ENCODE measurements at places on chromosomes 7 and 10.

DNA sequence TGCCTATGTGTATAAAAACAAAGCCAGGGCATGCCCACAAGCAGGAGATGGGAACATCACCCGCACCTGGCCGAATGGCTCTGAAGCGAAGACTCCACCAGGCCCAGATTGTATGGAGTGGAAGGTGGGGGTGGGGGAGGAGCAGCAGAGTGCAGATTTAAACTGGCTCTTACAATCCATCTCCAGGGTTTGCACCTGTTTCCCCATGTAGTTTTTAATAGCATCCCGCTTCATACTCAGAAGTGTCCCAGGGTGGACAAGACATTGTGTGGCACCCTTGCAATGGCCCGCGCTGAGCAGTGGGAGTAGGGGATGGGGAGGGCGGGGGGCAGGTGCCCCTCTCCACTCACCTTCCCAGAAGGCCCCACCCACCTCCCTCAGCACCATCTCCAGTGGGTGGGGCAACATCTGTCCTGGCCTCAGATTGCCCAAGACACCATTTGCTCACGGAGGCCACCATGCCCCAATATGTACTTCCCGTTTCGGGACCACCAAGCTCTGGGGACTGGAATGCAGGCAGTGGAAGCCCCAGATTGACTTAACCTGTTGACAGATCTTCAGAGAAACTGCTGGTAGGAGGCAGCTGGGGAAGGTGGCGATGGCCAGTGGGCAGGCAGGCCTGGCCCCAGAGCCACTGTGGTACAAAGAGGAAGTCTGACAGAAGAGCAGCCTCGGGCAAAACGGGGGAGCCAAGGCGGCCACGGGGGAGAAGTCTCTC lies 23.0 kb downstream of the VSIR start:
- no peak for DNase-seq

DNA sequence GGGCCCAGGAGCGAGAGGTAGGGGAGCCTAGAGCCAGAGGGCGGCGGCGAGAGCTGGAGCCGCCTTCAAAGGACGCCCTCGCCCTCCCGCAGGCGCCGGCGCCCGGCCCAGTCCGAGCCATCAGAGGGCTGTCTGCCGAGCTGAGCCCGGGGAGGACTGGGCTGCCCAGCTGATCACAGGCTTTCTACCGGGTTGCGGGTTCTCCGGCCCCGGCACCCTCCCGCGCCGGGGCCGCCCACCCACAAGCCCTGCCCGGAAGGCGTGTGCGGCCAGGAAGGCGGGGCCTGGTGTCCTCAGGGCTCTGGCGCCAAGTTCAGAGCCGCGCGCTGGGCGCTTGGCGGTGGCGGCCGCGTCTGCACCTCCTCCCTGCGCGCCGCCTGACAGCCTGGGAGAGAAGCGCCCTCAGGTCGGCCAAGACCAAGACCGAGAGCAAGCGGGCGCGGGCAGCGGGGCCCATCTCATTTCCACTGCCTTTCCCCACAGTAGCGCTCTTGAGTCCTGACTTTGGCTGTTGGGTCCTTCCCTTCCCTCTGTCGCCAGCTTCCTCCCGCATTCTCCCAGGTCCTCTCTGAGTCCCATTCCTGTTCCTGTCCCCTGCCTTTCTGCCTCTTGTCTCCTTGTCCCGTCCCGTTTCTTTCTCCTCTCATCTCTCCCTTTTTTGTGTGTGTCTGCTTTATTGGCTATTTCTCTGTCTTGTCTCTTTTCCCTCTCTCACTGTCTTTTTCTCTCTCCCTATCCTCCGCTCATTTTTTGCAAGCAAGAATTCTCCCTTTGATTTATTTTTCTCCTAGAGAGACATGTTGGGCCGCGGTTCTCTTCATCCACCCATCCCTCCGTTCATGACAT lies 60.6 kb upstream of the MSMB start:
- DNase-seq = no peak

DNA sequence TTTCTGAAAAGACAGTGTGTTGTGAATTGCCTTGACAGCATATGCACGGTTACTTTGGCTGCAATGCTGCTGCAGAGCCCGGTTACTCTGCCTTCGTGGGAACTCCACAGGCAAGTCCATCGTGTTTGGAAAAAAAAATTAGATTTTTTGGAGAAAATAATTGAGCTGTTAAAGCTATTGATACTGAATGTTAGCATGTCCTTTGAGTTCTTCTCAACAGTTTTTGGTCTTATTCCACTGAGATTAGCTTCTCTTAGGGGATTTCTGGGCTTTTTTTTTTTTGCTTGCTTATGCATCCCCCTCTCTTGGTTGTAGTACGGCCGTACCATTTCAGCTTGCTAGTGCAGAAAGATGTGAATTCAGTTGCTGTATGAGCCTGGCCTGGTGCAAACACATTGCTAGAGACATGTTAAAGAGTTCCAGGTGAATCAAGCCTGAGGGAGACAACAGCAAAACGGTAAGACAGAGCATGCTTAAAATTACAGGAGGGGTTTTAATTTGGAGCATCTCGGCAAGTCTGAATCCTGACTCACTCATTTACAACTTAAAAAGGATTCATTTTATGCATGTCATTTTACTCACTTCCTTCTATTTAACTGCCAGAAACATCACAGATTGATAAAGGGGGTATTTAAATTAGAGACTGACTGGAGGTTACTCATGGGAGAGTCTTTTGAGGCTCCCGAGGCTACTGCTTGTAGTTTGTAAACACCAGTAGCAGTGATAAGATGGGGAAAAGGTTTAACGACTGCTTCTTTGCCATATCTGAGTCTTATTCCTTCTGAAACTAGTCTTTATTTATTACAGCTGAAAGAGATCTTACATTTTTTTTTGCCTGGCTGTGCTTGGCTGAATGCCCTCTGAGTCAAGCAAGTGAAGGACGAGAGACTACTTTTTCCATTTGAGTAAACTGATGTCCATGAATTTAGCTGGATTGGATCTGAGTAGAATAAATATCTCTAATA lies 113.7 kb downstream of the CDK14 start:
- no peak for DNase-seq

DNA sequence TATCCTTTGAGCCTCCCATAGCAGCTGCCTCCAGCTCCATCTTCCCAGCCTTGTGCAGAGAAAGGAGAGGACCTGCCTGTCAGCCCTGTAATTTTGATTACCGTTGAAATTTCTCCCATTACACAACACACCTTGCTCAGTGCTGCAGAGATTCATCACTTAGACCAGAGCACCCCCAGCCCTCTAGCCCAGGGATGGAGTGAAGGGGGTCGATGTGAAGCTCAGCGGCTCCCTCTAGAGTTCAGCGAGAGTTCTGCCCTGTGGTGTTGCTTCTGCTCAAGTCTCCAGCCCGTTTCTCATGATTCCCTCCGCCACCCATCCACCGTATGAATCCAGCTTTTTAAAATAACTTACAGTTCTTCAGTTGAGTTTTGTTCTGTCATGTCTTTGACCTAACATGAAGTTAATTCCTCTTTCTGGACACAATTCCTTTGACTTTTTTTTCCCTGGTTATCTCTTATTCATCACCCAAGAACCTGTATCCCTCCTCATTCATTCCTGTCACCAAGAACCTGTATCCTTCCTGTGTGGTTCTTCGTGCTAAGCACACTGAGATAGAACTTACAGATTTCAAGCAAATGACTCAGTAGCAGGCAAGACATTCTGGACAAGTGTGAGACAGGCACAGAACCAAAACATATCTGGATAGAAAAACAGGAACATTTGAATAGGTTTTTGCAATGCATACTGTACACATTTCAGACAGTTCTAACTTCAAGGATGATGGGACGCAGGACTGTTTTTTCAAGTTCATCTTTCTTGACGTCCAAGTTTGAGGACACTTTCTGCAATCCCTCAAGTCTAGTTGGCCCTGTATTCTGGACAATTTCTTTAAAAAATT lies 35.0 kb upstream of the ZNF32 start:
- no peak for DNase-seq

GRCh38 chr10:93991596-93992284 lies 2.0 kb upstream of the PLCE1 start:
- no peak for DNase-seq

GRCh38 chr7:98204670-98205069 lies 6.6 kb upstream of the BHLHA15 start:
- DNase-seq = no peak

DNA sequence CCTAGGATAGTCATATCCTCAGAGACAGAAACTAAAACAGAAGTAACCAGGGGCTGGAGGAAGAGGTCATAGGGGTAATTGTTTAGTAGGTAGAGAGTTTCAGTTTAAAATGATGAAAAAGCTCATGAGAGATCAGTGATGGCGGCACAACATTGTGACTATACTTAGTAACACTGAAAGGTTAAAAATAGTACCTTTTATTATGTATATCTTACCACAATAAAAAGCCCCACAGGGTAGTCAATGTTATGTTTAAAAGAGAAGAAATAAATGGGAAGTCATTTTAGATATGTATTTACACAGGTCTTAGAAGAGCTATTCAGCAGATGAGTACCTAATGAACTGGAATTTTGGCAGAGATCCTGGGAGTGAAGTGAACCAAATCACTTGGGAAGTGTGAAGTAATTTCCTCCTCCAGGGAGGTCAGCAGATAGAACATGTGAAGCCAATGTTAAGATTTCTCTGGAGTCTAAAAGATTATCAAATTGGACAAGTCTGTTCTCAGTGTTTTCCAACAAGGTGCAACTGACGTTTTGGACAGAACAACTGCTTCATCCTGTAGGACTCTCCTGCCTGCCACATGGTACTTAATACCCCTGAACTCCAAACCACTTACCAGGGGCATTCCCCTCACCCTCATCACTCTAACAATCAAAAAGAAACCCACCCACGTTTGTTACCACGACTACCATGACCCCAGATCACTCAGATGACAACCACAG lies 6.4 kb downstream of the CDCA7L start:
- no peak for DNase-seq

DNA sequence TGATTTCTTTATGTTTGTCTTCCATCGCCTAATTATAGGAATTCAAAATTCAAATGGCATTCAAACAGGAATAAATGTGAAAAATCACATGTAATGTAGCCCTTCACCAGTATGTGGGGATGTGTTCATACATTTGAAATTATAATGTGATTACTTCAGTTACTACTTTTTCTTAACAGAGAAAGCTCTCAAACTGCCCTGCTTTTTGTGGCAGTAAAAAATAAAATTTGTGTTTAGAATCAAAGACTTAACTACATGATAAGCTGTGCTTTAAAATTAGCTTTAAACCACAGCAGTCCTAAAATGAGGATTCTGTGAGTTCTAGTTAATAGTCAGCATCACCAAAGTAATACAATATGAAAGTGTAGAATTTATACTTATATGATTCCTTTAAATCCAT lies 7.8 kb upstream of the HERC4 start:
- DNase-seq = no peak

- DNase-seq = no peak
Measured at GRCh38 chr7:36777062-36777461, 52.8 kb upstream of the AOAH start.

GRCh38 chr7:86664486-86664885 lies 20.8 kb downstream of the GRM3 start:
- DNase-seq = no peak

DNA sequence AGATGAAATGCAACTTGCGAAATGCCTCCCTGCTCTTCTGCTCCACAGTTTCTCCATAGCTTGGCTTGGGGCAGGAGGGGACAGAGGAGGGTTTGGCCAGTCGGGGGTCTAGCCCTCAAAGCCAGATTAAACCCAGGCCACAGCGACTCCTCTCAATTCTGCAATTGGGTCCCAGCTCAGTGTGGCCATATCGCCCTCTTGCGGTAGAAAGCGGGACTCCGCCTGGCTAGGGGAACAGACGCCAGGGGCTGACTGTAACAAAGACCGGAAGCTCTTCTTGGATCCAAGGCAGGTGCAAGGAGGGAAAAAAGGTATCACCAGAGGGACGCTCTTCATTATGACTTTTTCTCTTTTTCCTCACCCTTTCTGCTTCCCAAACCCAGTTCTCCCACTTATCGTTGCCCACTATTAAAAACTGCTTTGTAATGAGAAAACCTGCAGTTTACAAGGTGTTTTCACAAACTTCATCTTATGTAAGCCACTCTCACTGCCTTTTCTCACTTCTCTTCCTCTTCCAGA lies 36.6 kb upstream of the TNPO3 start:
- DNase-seq = peak; percentile 73

DNA sequence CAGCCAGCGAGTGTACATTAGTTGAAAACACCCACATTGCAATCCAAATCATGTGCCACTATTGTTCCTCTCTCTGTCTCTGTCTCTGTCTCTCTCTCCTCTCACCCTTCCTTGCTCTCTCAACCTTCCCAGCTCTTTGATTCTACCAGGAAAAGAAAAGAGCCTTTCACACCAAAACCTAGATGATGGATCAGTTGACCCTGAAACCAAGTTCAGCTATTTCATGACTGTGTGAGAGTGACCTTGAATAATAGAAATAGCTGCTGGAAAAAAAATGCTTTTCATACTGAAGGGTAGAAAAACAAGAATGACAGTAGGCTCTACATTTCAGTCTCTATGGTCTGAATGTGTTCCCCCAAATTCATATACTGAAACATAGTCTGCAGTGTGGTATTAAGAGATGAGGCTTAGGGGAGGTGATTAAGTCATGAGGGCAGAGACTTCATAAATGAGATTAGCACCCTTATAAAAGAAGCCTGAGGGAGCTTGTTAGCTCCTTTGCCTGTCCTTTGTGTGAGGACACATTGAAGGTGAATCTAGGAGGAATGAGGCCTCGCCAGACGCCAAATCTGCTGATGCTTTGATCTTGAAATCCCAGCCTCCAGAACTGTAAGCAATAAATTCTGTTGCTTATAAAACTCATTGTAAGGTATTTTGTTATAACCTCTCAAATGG lies 65.2 kb downstream of the LYZL1 start:
- DNase-seq = no peak

DNA sequence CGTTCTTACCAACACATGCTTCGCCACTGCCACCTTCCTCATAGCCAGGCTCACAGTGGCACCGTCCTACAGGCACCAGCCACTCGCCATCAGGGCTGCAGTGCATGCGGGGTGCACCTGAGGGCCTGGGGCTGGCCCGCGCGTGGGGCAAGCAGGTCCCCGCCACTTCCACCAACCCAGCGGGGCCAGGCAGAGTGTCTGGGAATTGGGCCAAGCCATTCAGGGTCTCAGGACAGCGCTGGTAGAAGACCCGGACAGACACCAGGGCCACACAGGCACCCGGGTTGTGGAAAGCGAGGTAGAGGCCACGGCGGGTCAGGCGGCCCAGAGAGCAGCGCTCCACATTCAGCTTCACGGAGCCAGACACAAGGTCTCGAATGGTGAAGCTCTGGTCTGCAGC lies 9.0 kb downstream of the EPHA1 start:
- no peak for DNase-seq

GRCh38 chr7:72334066-72334465 lies 78.1 kb downstream of the CALN1 start:
- DNase-seq = no peak

GRCh38 chr10:124089859-124090258 lies 3.5 kb downstream of the CHST15 start:
- DNase-seq = no peak

DNA sequence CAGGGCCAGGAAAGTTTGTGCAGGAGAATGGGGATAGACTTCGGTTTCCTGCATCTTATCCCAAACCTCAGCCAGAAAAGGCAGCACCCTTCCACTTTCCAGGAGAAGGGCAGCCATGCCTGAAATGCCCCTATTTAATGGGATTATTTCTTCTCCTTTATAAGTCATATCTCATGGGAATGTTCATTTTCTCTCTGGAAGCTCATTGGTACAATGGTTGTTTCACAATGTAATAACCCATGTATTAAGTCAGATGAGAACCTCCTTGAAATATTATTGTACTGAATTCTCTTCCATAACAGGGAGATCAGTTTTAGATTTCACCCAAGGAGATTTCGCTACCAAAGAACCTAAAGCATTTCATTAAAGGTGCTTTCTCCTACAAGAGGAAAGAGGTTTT lies 457.5 kb downstream of the KCNMA1 start:
- no peak for DNase-seq

Measured in stimulated activated CD4-positive, alpha-beta T cell treated with anti-CD3 and anti-CD28 coated beads, TNF-alpha, amount 100 ng/mL, for 4 hours (primary cell).